ENCODE measurements at places on chromosomes 13 and 19. TPM values are rescaled to one million over a fixed set of nuclear protein-coding genes. Genes with fewer than 3 reads are reported as not detected.
A peak's percentile ranks its signal among the peaks of the same experiment; 100 is the strongest.

The PABPC3 gene
- 0.24 TPM for total RNA-seq

The RFX2 gene
- 3.1 TPM for total RNA-seq

The IER2 gene
- 33.3 TPM for total RNA-seq

The SELENOV gene
- total RNA-seq = 27.2 TPM

The MEIOSIN gene
- not detected for total RNA-seq

The ATP8B3 gene
- total RNA-seq = 5.5 TPM

The RGL3 gene
- total RNA-seq = not detected

DNA sequence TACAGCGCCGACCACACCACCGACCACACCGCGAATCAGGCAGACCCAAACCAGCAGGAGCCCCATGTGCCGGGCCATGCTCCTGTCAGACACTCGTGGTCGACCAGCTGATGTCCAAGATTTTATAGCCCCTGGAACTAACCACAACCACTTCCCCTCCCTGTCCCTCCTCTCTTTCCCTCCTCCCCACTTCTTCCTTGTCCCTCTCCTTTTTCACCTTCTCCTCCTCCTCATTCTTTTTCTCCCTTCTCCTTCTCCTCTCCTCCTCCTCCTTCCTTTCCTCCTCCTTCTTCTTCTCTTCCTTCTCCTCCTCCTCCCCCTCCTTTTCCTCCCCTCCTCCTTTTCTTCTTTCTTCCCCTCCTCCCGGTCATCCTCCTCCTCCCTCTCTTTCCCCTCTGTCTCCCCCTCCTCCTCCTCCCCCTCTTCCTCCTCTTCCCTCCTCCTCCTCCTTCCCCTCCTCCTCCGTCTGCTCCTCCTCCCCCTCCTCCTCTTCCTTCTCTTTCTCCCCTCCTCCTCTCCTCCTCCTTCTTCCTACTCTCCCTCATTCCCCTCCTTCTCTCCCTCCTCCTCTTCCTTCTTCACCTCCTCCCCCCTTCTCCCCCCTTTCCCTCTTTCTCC is 670 bp downstream of the BSPH1 start:
- no peak for DNase-seq

DNA sequence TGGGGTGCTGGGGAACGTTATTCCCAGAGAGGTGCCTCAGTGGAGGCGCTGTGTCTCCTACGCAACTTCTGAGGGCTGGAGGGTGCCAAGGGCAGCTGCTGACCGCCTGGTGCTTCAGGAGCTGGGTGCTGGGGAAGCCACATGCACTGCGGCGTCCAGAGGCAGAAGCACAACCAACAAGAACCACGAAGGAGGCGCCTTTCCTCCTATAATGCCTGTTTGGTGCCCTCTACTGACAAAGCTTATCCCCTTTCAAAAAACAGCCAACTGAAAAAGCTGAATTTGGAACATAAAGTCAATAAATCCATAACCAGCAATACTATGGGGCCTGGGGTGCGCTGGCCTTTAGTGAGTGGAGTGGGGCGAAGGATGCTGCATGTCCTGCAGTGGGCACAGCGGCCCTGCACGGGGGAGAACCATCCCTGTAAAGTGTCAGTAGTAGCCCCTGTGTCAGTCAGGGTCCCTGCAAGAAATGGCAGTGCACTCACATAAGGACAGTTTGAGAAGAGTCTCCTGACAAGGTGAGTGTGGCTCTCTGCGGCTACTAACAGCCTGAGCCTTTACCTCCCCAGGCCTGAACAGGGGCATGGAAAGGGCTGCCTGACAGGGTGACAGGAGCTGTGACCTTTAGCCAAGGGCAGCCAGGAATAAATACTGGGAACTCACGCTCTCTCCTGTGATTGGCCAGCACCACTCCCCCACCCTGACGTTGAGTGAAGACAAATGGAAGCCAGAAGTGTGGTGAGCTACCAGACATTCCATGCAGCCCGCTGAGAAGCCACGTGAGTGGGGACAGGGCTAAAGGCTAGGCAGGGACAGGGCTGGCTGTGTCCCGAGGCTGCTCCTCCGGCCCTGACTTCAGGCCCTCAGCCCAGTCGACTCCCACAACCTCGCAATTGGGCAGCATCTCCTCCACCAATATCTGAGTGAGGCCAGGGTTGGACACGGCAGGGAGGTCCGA is 4.5 kb upstream of the B3GNT8 start:
- DNase-seq = peak; percentile 17

- no peak for DNase-seq
Measured at GRCh38 chr13:50425772-50426171, 410.5 kb downstream of the KCNRG start.

GRCh38 chr19:50567882-50568727 is at the start of gene LRRC4B:
Gene LRRC4B, minus strand, starts transcription at chr19:50568435. Its CDS starts 19,597 bp downstream, at chr19:50548838.
- peak; percentile 64 for DNase-seq

GRCh38 chr13:109569958-109570711 is 216.2 kb downstream of the IRS2 start:
- no peak for DNase-seq

DNA sequence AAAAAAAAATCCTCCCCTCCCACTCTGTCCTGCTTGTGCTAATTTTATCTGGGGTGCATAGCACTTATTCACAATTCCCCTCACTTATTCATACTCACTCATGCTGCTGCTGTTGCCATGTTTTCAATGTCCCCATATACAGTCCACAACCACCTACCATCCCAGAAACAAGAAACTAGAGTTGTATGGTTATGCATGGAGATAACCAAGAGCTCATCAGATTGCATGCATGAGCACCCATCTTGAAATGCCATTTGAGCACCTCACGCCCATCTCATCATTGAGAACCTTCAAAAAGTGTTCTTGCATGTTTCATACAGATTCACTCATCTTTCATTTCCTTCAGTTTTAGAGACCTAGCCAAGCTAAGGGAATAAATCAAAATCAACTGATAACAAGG is 15.1 kb upstream of the N4BP2L2 start:
- DNase-seq = no peak

- no peak for DNase-seq
Measured at GRCh38 chr13:112975401-112975939, 6.5 kb downstream of the MCF2L start.

DNA sequence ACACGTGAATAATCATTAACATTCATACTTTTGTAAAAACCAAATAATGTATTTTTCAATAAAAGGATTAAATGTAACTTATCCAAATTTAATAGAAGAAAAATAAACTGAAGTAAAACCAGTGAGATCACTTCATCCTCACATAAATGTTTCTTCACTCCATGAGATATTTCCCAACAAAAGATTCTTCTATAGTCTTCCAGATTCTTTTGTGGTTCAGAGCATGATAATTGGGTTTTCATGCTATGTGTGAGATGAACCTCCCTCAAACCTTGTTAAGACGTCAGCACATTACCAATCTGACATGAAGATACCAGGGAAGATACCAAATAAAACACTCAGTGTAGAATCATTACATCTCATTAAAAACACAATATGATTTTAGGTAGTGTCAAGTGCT is 62.9 kb upstream of the OXGR1 start:
- DNase-seq = no peak

GRCh38 chr19:6233056-6233826 is 46.5 kb downstream of the MLLT1 start:
- no peak for DNase-seq

DNA sequence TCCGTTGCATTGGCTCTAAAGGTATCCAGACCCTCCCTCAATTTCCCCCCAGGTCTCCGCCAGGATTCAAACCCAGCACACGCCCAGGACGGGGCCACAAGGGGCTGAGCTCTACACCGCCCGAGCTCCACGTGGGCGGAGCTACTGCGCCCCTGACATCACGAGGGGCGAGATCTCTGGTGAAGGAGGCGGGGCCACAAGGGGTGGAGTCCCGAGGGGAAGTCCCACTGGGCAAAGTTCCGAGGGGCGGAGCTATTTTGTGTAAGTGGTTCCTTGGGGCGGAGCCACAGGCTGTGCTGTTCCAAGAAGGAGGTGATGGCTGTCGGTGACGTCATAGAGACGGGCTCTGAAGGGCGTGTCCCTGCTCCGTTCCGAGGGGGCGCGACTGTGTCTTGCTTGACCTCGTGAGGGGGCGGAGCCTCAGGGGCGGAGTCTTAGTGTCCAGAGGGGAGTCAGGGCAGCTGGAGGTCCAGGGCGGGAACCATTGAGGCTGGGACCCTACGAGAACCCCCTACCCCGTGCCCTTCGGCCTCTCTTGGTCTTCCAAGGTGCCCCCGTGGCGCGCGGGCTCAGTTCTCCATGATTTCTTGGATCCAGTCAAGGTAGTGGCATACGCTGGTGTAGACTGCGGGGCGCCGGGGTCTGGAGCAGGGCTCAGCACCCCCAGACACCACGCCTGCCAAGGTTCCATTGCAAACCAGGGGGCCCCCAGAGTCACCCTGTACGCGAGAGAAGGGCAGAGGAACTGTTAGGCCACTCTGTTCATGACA is 1.3 kb upstream of the KLK8 start:
- no peak for DNase-seq

DNA sequence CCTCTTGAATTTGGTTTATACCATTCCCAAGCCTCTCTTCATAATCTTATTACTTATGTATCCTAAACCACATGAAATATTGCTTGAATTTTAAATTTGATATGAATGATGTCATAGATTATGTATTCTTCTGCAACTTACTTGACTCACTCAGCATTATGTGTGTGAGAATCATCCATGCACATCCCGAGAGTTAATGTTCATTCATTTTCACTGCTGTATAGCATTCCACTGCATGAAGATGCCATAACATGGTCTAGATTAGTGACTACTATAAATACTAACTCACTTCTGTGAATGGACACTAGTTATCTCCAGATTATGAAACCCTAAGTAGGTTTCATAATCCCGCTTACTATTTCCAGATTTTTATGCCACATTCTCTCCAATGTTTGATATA is 25.0 kb upstream of the RAP2A start:
- DNase-seq = no peak

All from G401 (cell line).